ENCODE measurements at places on chromosomes 2 and 18. TPM values are rescaled to one million over a fixed set of nuclear protein-coding genes. Genes with fewer than 3 reads are reported as not detected.

- no peak for DNase-seq
- H3K27me3 ChIP-seq = no peaks in the 10 kb centered on the region
- no peak overlapping the region for H3K4me3 ChIP-seq
Measured at GRCh38 chr2:147806846-147807245, 38.0 kb upstream of the ACVR2A start.

DNA sequence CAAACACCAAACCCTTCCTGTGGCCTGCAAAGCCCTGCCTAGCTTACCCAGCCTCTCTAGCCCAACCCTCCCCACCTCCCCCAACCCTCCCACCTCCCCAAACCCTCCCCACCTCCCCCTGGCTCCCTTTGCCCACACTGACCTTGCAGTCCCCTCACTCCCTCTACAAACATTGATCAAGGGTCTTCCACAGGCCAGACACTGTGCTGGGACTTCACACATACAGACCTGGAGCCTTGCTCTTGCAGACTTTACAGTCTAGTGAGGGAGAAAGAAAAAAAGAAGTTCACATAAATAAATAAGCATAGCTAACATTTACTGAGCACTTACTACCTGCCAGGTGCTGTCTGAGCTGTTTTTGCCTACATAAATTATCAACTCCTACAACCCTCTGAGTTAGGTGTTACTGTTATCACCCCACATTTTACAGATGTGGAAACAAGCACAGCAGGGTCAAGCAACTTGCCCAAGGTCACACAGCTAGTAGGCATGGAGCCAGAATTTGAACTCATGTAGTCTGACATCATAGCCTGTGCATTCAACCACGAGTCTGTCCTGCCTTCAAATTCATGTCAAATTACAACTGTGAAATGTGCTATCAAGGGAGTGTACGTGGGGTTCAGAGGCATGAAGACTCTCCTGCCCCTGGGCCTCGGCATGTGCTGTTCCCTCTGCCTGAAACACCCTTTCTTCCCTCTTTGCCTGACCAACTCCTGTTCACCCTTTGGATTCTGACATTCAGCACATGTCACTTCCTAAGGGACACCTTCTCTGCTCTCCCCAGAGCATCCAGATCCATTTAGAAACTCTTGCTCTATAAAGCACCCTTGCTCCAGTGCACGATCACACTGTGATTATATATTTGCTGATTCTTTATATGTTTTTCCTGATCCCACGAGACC, 209.9 kb downstream of the TNS1 start:
- peak overlapping the region; percentile 4 for H3K27ac ChIP-seq
- H3K4me3 ChIP-seq = no peak overlapping the region
- DNase-seq = no peak
- H3K27me3 ChIP-seq = no peaks in the 10 kb centered on the region
- no peaks in the 10 kb centered on the region for H3K36me3 ChIP-seq

TUBB8B gene
- total RNA-seq = not detected

TSN gene
- 20.8 TPM for total RNA-seq

DNA sequence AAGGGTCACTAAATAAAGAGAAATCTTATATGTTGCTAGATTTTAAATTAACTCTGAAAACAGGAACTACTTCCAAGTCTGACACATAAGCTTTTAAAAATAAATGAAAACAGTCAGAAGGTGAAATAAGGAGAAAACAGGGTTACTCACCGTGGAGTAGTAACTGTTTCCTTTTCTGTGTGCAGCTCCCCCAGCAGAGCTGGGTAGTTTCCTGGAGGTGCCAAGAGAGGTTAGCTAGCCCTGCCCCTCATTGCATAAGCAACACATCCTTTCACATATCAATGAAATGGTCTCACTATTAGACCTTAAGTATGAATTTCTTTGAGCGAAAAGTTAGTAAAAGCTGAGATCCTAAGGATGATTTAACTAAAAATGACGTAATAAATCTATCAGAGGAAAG, 54.0 kb upstream of the GPR75 start:
- no peaks in the 10 kb centered on the region for H3K4me1 ChIP-seq
- no peak overlapping the region for H3K4me3 ChIP-seq
- no peaks in the 10 kb centered on the region for H3K27me3 ChIP-seq
- no peaks in the 10 kb centered on the region for H3K36me3 ChIP-seq
- H3K27ac ChIP-seq = no peak overlapping the region

GRCh38 chr2:162092658-162093556, 18.9 kb upstream of the DPP4 start:
- H3K4me1 ChIP-seq = no peaks in the 10 kb centered on the region
- H3K36me3 ChIP-seq = no peaks in the 10 kb centered on the region
- H3K27ac ChIP-seq = no peak overlapping the region
- H3K27me3 ChIP-seq = no peaks in the 10 kb centered on the region

DNA sequence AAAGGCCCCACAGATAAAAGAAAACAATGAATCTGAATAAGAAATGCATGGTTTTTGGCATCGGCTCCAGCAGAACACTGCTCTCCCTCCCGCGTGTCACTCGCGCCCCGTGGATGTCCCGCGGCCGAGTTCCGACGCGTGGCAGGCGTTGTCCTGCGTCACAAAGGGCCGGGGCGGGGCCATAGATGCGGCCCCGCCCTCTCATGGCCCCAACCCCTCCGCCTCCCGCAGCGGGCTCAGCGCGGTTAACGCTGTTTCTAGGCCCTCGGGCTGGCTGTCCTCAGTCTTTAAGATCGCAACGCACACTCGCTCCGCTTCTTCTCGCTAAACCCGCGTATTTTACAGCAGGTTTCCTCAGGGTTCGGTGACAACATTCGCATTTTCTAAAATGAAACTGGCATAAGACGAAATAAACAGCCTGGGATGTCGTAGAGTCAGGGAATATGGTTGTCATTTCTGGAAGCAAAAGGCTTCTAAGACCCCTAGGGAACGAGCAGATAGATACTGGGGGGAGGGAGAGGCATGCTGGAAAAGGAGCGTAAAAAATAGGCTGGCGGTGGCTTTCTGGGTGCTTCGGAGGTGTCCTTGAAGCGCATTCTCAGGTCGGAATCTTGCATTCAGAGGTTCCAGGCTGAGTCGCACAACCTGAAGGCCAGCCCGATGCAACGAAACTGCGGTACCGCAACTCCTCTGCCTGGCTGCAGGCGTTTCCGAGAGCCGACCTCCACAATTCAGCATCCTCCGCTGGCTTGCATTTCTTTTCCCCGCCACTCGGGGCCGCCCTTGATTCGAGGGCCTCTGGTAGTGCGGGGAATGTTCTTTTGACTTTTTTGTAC, at the start of gene FKBP7:
TSS of gene FKBP7 (minus strand) at position 162 of the 836 bp plus-strand sequence. CDS start at position 61, 101 bp downstream.
- H3K4me1 ChIP-seq = peaks cover 39% of the 10 kb centered on the region
- peak within 1 kb of the TSS; percentile 60 for H3K4me3 ChIP-seq
- peak within 1 kb of the TSS; percentile 98 for H3K27ac ChIP-seq
- H3K36me3 ChIP-seq = no peaks in the 10 kb centered on the region
- peak; percentile 83 for DNase-seq
- no peaks in the 10 kb centered on the region for H3K27me3 ChIP-seq

DNA sequence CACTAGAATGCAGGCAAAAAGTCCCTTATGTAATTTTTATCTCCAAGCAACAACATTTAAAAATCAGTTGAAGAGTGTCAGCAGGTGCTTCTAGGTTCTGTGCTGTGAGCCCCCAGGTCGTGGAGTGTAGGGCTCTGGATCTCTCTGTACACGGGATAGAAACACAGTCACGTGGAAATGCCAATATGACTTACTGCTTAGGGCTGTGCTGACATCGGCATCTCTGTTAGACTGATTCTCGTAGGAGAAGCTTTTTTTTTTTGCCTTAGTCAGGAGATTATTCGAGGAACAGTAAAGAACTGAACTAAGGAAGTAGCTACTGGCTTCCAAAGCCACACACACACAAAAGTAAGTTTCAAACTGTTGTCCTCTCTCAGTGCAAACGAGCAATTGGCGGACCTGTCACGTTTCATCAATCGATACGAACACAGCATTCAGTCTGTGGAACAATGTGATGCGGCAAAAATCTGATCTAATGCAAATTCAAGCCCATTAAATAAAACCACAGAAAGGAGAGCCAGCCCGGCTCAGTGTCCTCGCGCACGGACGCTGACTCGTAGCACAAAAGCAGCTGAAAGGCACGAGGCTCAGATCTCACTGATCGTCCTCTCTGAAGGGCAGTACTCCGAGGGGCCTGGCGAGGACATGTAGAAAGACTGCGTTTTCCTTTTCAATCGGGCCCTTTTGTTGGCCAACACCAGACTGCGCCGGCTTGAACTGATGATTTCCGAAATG, 41.5 kb downstream of the PRELID3A start:
- H3K4me1 ChIP-seq = no peaks in the 10 kb centered on the region
- peak; percentile 22 for DNase-seq
- no peak overlapping the region for H3K27ac ChIP-seq
- H3K36me3 ChIP-seq = peaks cover 9% of the 10 kb centered on the region
- H3K27me3 ChIP-seq = no peaks in the 10 kb centered on the region

DNA sequence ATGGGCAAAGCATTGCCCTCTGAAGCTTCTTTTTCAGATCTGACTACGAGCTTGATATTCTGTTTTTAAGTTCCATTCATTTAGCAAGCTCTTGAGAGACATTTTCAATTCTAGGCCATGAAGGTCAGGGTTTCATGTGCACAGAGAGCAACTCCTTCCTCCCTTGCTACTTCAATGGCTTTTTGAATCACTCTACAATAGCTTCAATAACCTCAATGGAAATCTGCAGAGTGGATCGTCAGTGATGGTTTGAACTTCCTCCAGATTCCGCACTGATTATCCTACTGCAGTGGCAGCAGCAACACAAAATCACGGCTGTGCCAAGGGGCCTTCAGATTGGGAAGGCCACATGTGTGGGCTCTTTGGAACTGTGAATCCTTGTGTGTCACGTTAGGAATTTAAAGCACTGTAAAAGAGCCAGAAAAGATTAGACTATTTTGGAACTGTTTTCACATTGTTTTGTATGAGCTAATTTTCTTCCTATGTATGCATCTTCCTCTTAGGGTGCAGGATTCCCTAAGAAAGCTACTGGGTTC, 88.4 kb upstream of the MGAT4A start:
- H3K4me1 ChIP-seq = no peaks in the 10 kb centered on the region
- no peak overlapping the region for H3K27ac ChIP-seq
- H3K36me3 ChIP-seq = no peaks in the 10 kb centered on the region
- no peak overlapping the region for H3K4me3 ChIP-seq
- no peak for DNase-seq
- no peaks in the 10 kb centered on the region for H3K27me3 ChIP-seq

GRCh38 chr2:176526995-176527901, 258.0 kb downstream of the MTX2 start:
- no peaks in the 10 kb centered on the region for H3K4me1 ChIP-seq
- no peaks in the 10 kb centered on the region for H3K27me3 ChIP-seq
- no peak overlapping the region for H3K4me3 ChIP-seq

DNA sequence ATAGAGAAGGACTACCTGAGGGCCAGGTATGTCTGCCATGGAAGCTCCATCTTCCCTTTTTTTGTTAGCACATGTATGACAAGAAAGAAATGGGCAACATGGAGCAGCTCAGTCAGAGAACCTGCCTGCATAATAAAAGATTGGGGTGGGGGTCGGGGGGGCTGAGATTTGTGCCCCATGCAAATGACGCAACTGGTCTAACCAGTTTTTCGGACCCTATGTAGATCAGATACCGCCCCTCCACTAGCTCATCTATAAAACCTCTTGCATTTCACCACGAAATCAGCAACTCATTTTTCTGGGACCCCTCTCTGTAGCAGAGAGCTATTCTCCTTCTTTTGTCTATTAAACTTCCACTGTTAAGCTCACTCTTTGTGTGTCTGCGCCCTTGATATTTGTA, 657.2 kb downstream of the ERBB4 start:
- no peaks in the 10 kb centered on the region for H3K27me3 ChIP-seq
- H3K4me1 ChIP-seq = no peaks in the 10 kb centered on the region
- H3K36me3 ChIP-seq = no peaks in the 10 kb centered on the region
- no peak overlapping the region for H3K4me3 ChIP-seq
- no peak overlapping the region for H3K27ac ChIP-seq

GRCh38 chr2:148614322-148615049, 30.1 kb upstream of the EPC2 start:
- no peak overlapping the region for H3K4me3 ChIP-seq
- no peaks in the 10 kb centered on the region for H3K27me3 ChIP-seq
- peak; percentile 48 for DNase-seq
- no peaks in the 10 kb centered on the region for H3K36me3 ChIP-seq

MBOAT2 gene
- 6.7 TPM for total RNA-seq

GRCh38 chr2:168198476-168199207, 48.8 kb downstream of the STK39 start:
- no peak overlapping the region for H3K4me3 ChIP-seq
- no peak for DNase-seq
- H3K27me3 ChIP-seq = no peaks in the 10 kb centered on the region
- no peaks in the 10 kb centered on the region for H3K36me3 ChIP-seq
- H3K4me1 ChIP-seq = peaks cover 53% of the 10 kb centered on the region

CCDC74A gene
- 4.3 TPM for total RNA-seq

DNA sequence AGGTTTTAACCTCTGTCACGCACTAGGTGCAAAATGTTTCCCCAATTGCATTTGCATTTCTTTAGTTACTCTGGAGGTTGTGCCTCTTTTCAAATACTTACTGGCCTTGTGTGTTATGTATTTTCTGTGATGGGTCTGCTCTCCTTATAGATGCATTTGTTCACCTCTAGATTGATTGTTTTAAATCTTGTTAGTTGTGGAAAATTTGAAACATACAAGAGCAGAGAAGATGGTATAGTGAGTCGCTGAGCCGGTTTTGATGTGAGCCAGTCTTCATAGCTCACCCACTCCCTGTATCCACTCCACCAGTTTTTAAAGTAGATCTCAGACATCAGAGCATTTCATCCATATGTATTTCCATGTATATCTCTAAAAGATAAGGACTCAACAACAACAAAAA, 6.5 kb downstream of the IMP4 start:
- H3K4me1 ChIP-seq = peaks cover 19% of the 10 kb centered on the region
- H3K4me3 ChIP-seq = no peak overlapping the region
- no peak for DNase-seq

DNA sequence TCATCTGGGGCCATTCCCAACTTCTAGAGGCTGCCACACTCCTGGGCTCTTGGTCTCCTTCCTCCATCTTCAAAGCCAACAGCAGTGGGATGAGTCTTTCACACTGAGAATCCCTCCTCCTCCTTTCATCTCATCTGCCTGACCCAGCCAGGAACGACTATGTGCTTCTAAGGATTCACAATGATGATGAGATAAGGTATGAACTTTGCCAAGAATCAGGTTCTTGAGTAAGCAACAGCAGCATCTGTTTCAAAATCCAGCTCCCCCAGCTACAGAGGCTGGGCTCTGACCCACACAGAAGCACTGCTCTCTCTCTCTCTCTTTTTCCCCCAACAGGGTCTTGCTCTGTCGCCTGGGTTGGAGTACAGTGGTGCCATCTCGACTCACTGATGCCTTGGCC, 46.4 kb downstream of the TIMM21 start:
- H3K4me3 ChIP-seq = no peak overlapping the region
- no peaks in the 10 kb centered on the region for H3K36me3 ChIP-seq
- H3K27ac ChIP-seq = no peak overlapping the region
- H3K27me3 ChIP-seq = no peaks in the 10 kb centered on the region
- peaks cover 27% of the 10 kb centered on the region for H3K4me1 ChIP-seq

All from body of pancreas (tissue), 4 donors.